ENCODE measurements at places on chromosomes 12 and 14.

DNA sequence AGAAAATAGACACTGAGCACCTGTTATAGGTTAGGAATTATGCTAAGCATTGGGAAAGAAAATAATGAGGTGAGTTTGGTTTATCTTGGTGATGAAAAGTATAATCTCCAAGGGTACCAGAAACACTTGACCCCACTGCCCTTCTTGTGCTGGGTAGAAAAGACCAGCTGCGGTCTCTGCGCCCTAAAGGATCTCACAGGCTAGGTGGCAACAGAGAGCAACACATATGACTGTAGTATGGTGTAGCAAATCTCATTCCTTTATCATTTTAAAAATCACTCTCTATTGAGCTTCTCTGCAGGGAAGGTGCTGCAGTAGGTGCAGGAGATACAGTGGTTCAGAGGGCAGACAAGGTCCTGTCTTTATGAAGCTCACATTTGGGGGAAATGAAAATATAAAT is 26.1 kb downstream of the NRXN3 start:
- DNase-seq: no peak

GRCh38 chr12:71748081-71748850 is 6.4 kb upstream of the RAB21 start:
- DNase-seq: no peak

GRCh38 chr12:67609226-67609870 is 39.2 kb upstream of the DYRK2 start:
- DNase-seq: peak; percentile 87

GRCh38 chr14:59332727-59333126 is 132.5 kb downstream of the GPR135 start:
- DNase-seq: no peak

DNA sequence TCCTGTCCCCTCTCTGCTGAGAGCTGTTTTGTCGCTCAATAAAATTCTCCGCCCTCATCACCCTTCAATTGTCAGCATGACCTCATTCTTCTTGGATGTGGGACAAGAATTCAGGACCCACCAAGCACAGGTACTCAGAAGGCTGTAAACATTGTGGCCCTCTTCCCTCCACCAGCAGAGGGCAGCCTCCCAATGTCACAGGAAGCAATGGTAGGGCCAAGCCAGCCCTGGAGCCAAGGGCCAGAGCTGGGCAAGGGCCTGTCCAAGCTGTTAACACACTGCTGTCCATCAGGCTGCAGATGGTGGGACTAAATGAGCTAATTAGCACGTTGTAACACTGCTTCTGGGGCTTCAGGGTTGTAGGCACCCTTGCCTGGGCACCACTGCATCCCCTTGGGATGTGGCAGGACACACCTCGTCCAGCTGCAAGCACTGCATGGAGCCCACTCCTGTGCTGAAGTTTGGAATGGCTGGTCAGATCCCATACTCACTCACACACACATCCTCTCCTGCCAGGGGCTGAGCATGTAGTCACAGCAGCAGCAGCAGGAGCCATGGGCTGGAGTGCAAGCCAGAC is 62.7 kb upstream of the HECTD1 start:
- DNase-seq: no peak

DNA sequence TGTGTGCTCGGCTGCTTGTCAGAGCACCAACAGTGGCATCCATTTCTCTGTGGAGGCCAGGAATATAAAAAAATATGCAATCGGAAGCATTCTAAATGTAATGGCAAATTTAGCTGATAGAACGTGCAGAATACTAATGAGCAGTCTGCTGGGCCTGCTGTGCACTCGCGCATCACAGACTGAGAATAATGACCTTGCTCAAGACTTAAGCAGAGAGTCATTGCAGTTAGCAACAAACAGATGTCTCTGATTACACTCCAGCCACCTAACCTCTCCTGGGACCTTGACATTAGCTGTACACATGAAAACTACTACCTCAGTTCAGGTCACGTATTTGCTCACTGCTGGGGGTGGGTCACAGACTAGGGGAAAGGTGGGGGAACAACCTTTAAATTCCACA is 269.2 kb upstream of the DAAM1 start:
- peak; percentile 90 for DNase-seq

- no peak for DNase-seq
Measured at GRCh38 chr12:101671157-101671791, 26.2 kb upstream of the CHPT1 start.

- DNase-seq: no peak
Measured at GRCh38 chr12:78085542-78086182, 255.0 kb downstream of the NAV3 start.

DNA sequence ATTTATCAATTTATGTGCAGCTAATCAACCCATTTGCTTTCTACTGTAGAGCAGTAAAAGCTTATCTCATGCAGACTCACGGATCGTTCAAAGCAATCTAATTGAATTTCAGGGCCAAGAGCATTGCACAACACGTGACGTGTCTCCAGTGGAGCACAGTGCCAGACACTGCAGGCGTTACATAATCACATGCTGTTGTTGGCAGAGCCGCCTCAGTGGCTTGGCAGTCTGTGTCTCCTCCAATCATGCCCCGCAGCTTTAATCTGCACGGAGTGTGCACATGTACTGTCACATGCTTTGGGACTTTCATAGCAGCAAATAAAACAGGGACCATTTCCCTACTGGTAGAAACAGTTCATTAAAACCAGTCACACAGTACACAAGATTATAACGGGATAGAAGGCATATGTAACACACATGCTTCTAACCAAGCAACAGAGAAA is 309.3 kb downstream of the ITPR2 start:
- DNase-seq: no peak

- no peak for DNase-seq
Measured at GRCh38 chr12:131603939-131604795, 106.7 kb upstream of the SFSWAP start.

- DNase-seq: no peak
Measured at GRCh38 chr14:67556671-67557070, 23.6 kb downstream of the PLEKHH1 start.

- no peak for DNase-seq
Measured at GRCh38 chr12:1793426-1794210, 26.7 kb upstream of the LRTM2 start.

- no peak for DNase-seq
Measured at GRCh38 chr12:22059976-22060647, 14.1 kb downstream of the CMAS start.

DNA sequence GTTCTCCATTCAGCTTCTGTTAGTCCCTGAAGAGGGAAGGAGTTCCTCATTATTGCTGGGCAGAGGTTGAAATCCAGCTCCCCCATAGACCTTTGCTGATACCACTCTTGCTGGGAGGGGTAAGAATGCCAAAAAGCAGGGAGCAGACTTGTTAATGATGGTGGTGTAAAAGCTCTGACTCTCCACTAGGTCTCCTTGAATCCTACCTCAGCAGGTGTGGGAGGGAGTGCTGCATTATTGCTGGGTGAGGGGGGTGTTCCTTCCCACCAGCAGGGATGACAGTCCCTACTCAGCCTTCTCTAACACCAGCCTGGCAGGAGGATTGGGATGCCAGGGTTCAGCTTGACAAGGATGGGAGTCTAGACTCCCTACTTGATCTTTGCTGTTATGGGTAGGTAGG is 185.8 kb upstream of the NOS1 start:
- no peak for DNase-seq

DNA sequence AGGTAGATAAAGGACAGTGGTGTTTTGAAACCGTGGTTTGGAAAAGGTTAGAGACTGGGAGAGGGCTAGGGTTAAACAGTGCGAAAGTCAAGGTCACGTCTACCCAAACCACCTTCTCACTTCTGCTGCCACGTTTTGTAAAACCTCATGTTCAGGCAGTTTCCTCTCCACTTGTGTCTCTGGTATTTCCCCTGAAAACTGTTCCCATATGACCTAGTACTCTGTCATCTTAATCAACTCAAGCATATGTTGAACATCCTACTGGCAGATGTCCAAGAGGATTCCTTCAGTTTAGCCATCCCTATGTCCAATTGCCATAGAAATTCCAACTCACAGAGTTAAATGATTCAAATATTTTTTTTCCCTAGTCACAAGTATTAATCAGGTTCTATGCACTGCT is 17.4 kb downstream of the CLEC4C start:
- DNase-seq: no peak

- DNase-seq: no peak
Measured at GRCh38 chr14:101927859-101928258, 36.5 kb upstream of the DYNC1H1 start.

DNA sequence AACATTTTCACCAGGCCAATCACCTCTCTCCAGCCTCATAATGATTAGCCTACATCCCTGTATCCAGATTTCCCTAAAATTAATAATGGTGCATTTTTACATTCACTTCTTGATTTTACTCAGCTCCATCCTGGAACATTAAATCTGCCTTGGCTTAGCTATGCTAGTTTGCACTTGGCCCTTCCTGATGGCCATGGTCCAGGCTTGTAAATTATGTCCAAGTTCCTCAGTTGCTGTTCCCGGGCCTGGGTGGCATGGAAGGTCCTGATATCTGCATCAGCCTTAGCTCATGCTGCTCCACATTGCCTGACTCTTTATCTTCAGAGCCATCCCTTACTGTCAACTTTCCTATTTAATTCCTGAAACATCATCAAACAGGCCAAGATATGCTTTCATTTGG is 11.1 kb upstream of the METTL17 start:
- DNase-seq: no peak

DNA sequence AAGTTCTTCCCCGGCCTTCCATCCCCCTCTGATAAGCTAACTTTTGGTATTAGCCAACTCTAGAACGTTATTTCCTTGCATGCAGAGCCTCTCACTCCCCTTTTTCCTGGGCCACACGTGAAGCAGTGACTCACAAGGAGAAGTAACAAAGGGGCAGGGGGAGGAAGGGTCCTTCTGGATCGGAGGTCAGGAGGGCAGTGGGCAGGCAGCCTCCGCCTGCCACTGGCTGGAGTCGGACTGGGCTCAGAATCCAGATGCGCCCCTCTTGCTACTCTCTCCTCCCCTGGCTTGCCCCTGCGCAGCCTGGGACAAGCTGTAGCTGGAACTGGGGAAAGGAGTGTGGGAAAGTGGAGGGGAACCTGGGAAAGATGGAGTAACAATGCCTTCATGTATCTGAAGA is 55.0 kb downstream of the TPCN1 start:
- DNase-seq: no peak

- DNase-seq: peak; percentile 61
Measured at GRCh38 chr12:58206876-58207275, 265.5 kb downstream of the ATP23 start.

DNA sequence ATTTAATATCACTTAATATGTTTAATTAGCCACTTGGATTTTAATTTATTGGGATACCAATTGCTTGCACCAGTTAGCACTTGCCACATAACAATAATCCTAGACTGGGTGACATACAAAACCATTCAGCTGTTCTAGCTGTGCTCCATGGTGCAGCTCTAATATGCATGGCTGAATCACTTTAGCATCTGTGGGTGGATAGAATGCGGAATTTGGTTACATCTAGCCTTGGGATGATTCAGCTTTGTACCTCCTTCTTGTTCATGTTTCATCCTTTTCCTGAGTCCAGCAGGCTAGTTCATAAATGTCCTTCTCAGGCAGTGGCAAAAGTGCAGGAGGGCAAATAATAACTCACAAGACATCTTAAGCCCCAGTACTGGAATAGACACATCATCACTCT is 1263.0 kb downstream of the LRFN5 start:
- no peak for DNase-seq

DNA sequence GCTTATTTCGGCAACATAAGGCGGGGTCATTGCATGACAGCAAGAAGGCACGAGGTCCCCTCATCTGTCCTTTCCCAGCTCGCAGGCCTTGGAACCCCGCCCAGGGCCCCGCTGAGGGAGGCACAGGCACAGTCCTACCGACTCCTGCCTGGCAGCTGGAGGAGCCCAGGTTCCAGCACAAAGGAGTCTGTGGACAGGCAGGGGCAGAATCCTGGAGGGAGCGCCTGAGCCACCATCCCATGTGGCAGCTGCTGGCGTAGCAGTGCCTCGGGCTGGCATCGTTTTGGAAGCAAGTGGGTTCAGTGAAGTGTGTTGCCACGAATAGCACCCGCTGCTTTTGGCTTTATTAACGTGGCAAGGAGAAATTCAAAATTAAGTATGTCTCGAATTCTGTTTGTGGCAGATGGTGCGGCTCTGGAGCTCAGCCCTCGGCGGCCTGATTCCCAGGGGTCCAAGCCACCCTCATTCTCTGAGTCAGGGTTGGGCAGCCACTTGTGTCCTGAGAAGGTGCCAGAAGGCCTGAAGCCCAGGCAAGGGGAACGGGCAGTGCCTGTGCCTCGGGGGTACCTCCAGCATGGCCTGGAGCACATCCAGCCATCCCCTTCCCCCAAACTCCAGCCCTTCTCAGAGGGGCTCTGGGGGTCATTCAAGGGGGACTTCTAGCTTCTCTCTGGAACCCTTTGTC is 35.9 kb downstream of the SLC8B1 start:
- DNase-seq: peak; percentile 27

DNA sequence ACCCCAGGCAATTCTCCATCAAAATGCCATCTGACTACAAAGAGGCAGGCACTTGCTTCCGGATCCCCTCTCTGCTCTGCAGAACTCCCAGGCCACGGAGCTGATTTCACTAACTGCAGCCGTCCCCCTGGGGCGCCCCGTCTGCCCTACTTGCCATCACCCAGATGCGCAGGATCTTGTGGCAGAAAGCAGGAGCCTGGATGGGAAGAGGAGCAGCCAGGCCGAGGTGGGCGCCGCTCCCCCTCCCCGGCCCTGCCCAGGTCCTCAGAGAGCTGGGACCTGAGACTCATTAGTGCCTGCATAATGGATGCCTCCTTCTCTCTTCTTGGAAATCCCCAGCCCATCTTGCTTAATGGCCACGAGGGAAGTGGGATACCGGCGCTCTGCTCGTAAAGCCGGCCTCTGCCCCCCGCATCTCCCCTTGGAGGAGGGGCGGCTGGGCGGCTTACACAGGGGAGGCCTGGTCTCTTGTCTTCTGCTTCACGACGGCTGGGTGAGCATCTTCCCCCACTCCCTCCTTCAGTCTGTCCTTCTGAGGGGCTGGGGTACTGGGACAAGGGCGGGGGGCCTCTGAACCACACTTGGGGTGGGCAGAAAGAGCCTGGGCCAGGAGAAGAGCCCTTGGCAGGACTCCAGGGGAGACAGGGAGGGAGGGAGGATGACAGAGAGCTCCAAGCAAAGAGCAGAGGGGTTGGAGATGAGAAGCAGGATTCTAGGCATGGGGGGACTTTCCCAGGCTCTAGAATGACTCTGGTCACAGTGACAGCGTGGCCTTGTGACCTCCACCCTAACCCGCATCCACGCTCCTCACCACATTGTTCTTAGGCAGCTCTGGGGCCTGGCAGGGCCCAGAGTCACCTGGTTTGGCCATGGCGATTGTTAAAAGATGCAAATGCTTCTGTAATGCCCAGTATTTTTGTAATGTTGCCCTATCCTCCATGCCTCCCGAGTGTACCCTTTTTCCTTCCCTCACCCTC is 19.4 kb upstream of the EML1 start:
- no peak for DNase-seq

GRCh38 chr12:118064608-118065007 is 3.6 kb upstream of the WSB2 start:
- no peak for DNase-seq

DNA sequence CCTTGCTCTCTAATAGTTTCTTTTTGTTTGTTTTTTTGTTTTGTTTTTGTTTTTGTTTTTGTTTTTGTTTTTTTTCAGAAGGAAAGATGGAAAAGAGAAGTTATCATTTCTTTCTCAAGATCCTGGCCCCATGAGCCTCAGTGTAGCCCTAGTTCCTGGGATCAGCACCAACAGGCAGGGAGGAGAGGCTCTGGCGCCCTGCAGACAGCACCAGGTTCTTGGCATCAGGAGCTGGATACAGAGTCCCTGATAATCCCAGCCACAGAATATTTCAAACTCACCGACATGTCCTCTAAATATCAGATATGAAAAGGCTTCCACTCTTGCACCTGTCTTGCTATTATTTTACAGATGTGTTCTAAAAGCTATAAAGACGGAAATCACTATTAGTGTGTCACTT is 52.7 kb downstream of the FOXN3 start:
- DNase-seq: no peak
